Activated CD4-positive, alpha-beta T cell treated with anti-CD3 and anti-CD28 coated beads for 36 hours (primary cell): ENCODE measurements at places on chromosomes 1 and 21. TPM values are rescaled to one million over a fixed set of nuclear protein-coding genes. Genes with fewer than 3 reads are reported as not detected.

DNA sequence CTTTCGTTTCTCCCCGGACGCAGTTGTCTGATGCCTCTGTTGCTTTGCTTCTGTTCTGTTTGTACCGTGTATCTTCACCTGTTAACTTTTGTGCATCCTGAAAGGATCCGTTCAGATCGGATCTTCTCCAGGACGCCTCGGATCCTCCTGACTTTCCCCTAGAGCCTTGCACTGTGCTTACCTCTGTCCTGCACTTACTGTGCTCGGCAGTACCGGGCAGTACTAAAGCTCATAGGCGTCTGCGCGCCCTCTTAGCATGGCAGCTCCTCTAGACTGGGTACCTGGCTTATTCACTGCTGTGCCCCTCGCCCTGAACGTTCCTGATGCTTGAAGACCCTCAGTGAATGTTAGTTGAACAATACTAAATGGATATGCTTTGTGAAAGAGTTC, 934 bp downstream of the SCP2 start:
- no peak for DNase-seq

DNA sequence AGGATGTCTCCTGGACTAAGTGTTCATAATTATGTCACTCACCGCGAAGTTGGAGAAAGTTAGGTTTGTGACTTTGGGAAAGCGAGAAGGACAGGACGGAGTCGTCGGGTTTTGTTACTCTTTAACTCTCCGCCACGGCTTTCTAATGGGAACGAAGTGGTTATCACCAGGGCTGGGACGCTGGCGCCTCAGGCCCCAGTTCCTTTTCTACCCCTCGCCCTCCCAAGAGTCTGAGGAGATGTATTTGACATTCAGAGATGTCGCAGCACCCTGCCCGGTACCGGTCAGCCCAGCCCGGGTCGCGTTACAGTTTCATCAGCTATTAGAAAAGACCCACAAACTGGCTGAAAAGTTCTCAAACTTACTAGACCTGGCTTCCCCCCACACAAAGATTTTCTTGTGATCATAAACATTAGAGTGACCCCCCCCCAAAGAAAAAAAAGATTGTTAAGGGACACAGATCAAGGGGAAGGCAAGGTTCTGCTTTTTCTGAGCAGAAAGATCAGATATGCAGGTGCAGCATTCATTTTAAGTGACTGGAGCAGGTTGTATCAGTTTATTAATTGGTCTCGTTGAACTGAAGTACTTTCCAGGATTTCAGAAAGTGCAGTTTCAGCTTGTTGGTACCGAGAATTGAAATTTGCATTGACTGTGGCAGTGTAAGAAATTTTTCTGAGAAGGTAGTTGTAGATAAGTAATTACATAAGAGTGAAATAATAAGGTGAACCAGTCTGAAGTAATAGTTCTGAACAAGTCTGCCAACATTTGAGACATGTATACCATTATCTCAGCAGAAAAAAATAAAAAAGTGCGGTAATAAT, 859 bp upstream of the ZBTB18 start:
- peak; percentile 19 for DNase-seq

DNA sequence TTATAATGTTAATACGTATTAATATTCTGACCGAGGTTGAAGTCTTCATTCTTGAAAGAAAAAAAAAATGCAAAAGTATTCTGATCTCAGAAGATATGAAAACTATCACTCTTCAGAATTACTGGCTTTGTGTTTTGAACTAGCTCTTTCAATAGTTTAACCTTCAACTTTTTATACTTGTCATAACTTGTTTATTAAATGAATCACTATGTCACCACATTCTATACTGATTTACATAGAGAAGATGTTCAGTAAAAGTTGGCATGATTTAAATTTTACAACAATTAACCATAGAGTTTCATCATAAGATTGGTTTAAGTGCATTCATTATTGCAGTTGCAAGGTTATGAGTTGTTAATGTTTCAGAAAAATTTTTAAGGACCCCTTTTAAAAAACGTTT, 57.3 kb downstream of the HS2ST1 start:
- no peak for DNase-seq

- DNase-seq: no peak
Observed at GRCh38 chr1:226082959-226083301, 20.4 kb downstream of the H3-3A start.

- DNase-seq: no peak
Observed at GRCh38 chr21:23853796-23854379, 1753.4 kb downstream of the MRPL39 start.

DNA sequence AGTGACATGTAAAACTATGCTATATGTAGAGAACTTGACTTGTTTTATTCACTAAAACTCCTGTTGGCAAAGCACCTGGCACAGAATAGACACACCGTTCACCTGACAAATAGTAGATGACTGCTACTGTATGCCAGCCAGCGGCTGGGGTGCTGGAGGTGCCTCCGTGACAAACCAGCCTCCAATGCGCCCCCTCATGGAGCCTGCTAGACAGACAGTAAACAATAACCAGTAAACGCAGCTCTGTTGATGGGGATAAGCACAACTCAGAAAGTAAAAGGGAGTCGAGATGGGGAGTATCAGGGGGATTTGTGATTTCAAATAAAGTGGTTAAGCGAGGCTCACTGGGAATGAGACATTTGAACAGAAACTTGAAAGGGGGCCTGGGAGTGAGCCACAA, 107.2 kb downstream of the PRDM2 start:
- DNase-seq: peak; percentile 56

DNA sequence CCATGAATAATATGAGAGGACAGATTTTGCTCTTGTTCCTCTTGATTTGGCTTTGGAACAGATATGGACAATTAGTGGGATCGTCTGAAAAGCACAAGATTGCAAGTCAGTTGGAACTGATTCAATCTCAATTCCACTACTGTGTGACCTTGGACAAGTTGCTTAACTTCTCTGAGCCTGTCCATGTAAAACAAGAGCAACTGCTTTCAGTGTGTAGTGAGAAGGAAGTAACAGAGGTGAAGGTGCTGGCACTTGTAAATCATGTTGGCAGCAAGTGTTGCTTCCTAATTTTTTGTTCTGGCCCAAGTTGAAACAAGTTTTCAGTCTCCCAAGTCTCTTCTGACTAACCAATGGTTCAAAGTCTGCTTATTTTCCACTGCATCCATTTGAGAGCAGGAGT, 15.3 kb downstream of the INKA2 start:
- no peak for DNase-seq

- no peak for DNase-seq
Observed at GRCh38 chr1:45846931-45847330, 43.5 kb downstream of the MAST2 start.

DNA sequence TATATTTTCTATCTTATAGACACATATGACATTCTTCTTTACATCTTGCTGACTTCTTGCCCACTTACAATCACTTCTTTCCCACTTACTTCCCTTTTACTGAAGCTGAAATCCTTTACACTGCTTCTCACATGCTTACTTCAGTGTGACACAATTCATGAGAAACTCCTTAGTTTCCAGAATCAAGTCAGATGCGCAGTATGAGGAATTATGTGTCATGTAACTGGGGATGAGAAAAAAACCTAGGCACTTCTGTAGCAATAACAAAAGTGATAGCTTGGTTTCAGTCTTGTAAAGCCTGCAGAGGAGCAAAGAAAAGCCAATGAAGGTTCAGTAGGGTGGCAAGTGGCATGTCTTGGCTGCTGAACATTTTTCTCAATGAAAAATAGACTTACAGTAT, 566.2 kb upstream of the RGS18 start:
- DNase-seq: no peak

- peak; percentile 6 for DNase-seq
Observed at GRCh38 chr1:240092301-240093119, 827 bp downstream of the FMN2 start.

SPRR1A gene
- not detected for total RNA-seq

DMBX1 gene
- total RNA-seq: 0.05 TPM

IL6R gene
- 14.0 TPM for total RNA-seq
